ENCODE measurements at places on chromosomes 7 and 10.

DNA sequence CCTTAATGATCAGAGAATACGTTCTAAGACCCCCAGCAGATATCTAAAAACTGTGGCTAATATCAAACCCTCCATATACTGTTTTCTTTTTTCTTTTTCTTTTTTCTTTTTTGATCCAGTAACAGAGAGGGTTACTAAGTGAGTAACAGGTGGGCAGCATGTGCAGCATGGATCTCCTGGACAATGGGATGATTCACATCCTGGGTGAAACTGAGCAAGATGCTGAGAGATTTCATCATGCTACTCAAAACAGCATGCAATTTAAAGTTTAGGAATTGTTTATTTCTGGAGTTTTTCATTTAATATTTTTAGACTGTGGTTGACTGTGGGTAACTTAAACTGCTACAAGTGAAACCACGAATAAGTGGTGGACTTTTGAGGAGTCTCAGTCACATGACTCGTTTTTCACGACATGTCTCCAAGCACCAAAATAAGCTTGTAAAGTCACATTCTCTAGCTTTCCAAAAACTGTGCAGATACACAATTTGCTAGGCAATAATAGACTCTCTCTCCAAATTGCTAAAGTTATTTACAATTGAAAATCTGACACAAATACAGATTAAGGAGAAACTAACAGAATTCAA, 716.2 kb downstream of the NXPH1 start:
- no peak for DNase-seq

DNA sequence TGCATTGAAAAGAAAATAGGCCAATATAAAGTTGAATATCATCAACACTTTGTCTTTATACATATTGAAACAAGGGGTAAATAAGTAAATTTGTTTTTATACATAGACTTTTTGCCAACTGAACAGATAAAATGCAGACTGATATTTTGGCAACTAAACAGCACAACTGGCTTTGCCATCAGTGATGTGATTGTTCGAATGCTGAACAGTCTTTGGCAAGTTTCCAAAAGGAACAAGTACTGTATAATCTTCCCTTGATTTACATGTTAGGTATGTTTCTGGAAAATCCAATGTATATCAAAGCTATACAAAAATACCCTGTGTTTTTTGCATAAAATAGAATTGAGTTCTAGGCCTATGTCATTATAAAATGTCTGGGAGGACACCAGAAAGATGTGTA, 18.2 kb upstream of the ANKRD1 start:
- no peak for DNase-seq

- no peak for DNase-seq
Observed at GRCh38 chr10:87559392-87559791, 54.7 kb downstream of the MINPP1 start.

DNA sequence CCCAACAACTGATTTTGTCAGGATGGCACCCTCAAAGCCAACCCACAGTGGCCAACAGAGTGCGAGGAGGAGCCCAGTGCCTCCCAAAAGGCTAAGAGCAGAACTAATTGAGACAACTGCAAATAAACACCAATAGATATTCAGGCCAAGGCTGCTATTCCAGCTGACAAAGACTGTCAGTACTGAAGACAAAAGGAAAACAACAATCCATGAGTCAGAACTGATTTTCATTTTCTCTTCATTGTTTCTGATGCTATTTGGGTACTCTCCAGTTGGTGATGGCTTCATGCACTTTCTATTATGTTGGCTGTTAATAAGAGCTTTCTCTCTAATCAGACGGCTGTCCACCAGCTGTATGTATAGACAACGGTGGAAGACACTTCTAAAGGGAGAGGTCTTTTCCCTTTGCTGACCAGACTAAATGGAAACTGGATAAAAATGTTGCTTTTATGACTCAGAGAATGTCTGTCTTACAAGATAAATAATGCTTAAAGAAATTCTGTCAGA, 515.9 kb downstream of the PARD3 start:
- DNase-seq: peak; percentile 75

- no peak for DNase-seq
Observed at GRCh38 chr7:159062569-159062968, 82.1 kb downstream of the VIPR2 start.

GRCh38 chr10:3530783-3531645, 254.0 kb downstream of the KLF6 start:
- no peak for DNase-seq

DNA sequence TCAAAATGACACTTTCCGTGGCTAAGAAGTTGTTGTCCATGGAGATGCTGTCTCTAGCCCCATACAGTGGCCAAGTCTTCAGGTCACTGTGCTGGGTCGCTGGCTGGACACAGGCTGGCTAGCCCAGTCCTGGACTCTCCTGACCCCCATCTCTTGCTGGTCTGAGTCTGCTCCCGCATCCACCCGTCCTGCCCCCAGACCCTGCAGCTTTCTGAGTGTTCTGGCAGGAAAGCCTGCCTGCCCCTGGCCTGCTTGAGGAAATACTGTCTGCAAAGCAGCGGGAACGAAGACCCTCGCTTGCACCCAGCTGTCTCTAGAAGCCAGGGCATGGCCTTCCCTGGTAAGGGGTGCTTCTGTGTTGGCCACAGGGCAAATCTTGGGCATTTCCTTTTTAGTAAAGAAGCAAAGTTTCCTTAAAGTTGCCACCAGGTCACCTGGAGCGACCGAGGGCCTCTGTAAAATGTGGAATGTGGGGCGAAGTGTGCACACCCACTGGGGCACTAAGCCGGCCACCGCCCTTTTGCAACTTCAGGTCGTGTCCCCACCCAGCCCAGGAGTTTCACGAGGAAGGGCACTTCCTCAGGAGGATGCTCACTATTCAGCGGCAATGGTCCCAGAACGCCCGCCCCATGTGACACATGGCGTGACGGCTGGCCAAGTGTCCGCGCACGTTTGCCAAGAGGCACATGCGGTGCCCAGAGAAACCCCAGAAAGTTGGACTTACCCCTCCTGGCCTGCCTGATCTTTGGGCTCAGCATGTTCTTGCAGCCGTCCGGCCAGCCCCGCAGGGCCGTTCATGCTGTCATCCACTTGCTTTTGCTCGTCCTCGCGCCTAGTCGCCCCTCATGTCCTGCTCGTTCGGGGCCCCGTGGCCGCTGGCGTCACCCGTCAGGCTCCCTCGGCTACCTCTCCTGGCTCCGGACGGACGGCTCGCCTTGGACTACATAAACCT, 558 bp downstream of the ARHGAP22 start:
- DNase-seq: no peak

GRCh38 chr7:778271-778967, 51.3 kb upstream of the PRKAR1B start:
- peak; percentile 28 for DNase-seq

- no peak for DNase-seq
Observed at GRCh38 chr10:43794181-43794815, 145.6 kb upstream of the ZNF32 start.

- DNase-seq: peak; percentile 31
Observed at GRCh38 chr10:103554488-103555324, 61.2 kb downstream of the NEURL1 start.

Data from brain microvascular endothelial cell (primary cell).